ENCODE measurements at places on chromosomes 12 and 14. TPM values are rescaled to one million over a fixed set of nuclear protein-coding genes. Genes with fewer than 3 reads are reported as not detected.
A peak's percentile ranks its signal among the peaks of the same experiment; 100 is the strongest.

- no peak for DNase-seq
These were observed 53.3 kb upstream of the NR2C1 start for GRCh38 chr12:95126736-95127135.

DNA sequence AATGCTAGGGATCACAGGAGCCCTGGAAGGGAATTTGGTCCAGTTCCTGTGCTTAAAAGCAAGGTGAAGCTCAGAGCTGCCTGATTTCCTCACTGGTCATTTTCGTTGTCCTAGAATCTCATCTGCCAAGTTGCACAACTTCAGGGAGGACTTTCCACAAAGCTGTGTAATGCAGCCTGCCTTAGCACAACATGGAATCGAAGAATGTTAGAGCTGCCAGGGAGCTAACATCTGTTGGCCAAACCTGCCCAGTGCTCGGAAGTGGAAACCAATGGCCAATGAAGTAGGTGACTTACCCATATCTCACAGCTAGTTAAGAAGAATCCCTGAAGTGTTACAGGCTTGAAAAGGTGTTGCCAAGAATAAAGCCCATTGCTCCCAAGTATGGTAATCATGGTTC is 79.9 kb upstream of the SSTR1 start:
- no peak for DNase-seq

- DNase-seq, result no peak
These were observed 9.5 kb downstream of the OAS1 start for GRCh38 chr12:112916270-112916669.

DNA sequence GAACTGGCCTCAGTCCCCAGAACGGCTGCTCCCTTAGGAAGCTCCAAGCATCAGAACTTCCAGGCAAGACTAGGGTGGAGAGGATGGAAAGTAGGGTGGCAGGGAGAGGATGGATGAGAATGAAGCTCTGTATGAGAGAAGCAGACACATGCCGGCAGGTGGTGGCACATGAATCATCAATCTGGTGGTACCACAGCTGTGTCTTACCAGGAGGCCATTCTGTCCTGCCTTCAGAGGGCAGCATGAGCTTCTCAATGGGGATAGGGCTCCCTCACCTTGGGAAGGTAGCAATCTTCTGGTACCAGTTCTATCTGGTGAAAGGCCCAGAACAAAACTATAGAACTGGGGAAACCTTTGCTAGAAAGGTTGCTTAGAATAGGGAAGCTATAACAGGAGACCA is 55.4 kb upstream of the PYGL start:
- DNase-seq, result no peak

DNA sequence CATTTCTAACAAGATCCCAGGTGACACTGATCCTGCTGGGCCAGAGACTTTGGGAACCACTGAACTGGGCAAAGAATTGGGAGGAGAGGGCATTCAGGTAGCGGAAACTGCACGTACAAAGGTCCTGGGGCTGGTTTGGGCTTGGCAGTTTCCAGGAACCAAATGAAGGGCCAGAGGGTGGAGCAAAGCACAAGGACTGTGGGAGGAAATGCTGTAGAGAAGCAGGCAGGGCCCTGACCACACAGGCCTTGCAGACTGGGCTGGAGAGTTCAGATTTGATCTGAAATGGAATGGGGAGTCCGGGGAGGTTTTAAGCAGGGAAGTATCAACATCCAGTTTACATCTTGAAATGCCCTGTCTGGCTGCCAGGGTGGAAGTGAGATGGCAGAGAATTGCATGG is 195.1 kb downstream of the PHETA1 start:
- DNase-seq, result no peak

The ZDHHC17 gene
- 70.8 TPM for total RNA-seq

DNA sequence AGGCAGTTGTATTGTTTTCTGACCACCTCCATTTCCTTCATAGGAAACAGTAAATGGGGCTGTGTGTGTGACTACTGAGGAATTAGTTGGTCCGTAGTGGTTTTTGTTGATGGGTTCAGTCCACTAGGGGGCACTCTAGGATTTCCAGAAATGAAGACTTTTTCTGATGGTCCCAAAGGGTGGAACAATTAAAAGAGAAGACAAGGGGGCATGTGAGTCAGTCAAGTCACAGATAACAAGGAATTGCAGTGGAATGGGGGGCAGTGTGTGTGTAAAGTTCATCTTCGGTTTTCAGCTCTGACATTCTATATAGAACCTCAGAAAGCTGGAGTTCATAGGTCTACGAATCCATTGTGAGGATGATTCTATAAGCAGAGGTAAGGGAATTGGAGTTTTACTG is 186.6 kb upstream of the OR4E1 start:
- no peak for DNase-seq

The IFNG-AS1 gene
- 3.2 TPM for total RNA-seq

- no peak for DNase-seq
These were observed 58.0 kb downstream of the TMTC1 start for GRCh38 chr12:29725587-29726320.

The GPX2 gene
- not detected for total RNA-seq

DNA sequence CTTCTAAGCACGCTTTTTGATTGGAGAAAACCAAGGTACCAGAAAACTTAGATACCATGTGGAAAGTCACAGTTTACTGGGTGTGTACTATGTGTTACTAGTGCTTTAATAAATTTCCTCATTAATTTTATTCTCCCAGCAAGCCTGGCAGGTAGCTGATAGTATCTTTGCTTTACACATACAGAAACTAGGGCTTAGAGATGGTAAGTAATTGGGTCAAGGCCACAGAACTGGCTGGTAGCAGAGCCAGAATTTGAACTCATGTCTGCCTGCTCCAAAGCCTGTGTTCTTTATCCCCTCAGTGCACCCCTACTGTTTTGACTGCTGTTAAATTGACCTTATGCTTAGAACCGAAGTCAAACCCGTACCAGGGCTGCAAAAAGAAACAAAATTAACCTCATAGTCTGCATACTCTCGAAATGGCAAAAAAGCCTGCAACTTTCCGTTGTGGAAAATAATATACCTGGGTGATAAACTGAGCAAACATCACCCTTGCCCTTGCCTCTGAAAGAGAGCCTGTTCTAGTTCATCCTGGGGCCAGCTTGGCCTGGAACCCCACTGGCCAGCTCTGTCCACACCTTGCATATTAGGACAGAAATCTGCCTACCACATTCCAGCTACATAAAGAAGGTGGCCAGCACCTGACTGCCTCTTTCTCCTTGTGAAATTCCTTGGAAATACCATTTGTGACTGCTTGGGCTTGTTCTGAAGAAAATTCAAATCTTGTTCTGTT is 118.9 kb downstream of the ETV6 start:
- DNase-seq, result no peak

The SPTB gene
- total RNA-seq, result 0.10 TPM

DNA sequence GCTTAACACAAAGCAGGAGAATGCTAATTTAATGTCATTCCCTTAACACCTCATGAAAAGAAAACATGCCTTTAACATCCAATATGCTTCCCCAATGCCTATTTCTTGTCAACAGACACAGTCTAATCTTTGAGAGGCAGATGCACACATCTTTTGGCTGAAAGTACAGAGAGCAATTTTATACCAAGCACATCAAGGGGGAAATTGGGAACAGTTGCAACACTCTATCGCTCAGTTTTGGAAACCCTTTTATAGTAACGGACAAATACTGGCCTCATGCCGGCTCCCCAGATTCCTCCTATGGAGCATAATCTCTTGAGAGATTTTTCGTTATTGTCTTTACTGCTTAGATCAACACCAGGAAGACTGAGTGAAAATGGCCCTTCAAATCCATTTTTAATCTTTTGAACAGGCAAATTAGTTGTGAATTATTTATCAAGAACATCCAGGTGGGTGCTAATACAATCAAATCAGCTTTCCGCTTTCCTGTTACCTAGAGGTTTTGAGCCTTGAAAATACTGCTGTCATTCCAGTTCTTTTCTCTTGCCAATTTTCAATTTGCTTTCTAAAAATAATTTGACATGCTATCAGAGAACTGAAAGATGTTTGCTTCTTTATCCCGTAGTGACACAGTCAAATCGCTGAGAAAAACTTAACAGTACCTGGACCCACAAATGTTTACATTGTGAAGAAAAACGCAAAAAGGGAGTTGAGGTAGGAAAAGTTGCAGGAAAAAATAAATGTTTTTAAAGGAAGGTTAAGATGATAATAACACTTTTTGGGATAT is 60.7 kb upstream of the CAND1 start:
- no peak for DNase-seq

DNA sequence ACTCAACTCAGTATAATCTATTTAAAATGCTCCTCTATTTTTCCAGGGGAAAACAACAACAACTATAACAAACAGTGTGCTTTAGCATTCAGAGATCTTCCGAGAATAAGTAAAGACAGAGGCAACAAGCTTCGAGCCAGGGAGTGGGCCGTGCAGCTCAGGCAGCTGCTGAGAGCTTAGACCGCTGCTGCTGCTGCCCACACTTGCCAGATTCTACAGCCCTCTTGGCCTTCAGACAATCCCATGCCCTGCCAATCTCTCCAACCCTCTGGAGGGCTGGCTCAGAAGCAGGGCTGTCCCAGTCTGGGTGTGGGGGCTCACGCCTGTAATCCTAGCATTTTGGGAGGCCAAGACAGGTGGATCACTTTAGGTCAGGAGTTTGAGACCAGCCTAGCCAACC is 23.4 kb upstream of the ELK3 start:
- DNase-seq, result no peak

- peak; percentile 29 for DNase-seq
These were observed 5.0 kb upstream of the CCND2 start for GRCh38 chr12:4268329-4269181.

The CACNA1C gene
- total RNA-seq, result 0.02 TPM

GRCh38 chr12:39807043-39807442 is 187.4 kb upstream of the ABCD2 start:
- DNase-seq, result no peak

GRCh38 chr12:32462908-32463307 is 63.5 kb downstream of the FGD4 start:
- DNase-seq, result no peak

The GUCY2C gene
- total RNA-seq, result 0.32 TPM

The BEGAIN gene
- not detected for total RNA-seq

- no peak for DNase-seq
These were observed 143.6 kb downstream of the EMP1 start for GRCh38 chr12:13340149-13340548.

DNA sequence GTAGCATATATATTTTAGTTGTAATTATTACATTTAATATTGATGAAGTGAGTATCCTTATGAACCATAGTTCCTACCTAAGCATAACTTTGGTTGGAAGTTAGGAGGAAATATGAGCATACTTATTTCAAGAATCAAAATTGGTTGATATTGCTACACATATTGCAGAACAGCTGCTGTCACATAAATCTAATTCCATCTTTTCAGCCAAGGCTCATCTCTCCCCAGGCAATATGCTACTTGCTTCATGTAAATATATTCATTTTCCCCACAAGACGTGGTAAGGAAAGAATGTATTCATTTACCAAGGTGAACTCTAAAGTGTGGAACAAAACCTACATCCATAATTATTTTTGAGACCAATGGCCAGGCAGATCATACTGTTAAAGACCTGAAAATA is 62.5 kb upstream of the HIF1A start:
- DNase-seq, result no peak

DNA sequence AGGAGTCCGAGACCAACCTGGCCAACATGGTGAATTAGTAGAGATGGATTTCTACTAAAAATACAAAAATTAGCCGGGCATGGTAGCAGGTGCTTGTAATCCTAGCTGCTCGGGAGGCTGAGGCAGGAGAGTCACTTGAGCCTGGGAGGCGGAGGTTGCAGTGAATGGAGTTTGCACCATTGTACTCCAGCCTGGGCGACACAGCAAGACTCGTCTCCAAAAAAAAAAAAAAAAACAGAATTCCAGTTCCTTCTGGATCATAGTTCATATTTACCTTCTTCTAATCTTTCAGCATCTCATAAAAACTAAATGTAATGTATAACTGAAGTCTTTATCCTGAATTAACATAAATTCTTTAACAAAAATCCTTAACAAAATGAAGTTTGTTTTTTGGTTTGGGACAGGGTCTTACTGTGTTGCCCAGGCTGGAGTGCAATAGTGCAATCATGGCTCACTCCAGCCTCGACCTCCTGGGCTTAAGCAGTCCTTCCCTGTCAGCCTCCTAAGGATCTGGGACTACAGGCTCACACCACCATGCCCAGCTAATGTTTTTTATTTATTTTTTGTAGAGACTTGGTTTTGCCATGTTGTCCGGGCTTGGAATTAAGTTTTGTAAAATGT is 37.6 kb downstream of the FAM177A1 start:
- DNase-seq, result no peak

The FITM1 gene
- 2.4 TPM for total RNA-seq

The MIP gene
- not detected for total RNA-seq

The REP15 gene
- 0.35 TPM for total RNA-seq

DNA sequence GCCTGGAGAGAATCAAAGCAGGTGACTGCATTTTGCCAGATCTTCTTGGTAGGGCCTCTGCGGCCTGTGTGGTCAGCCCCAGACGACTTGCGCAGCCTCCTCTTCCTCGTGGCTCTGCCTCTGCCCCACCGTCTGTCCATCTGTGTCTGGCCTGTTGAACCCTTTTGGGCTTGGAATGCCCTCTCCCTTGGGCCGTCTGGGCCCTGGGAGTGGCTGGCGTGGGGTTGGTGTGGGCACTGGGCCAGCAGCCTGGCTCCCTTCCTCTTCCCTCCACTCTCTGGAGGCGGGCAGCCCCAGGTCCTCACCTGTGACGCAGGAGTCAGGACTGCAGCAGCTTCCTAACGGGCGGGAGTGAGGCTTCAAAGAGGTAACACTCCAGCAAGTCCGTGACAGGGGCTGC is 9.7 kb upstream of the CCDC197 start:
- no peak for DNase-seq

The SLC17A8 gene
- not detected for total RNA-seq

GRCh38 chr14:64760916-64761315 is 56.7 kb downstream of the PLEKHG3 start:
- DNase-seq, result no peak

The KRT79 gene
- total RNA-seq, result not detected

The TBX5 gene
- total RNA-seq, result not detected

The ASCL1 gene
- not detected for total RNA-seq

DNA sequence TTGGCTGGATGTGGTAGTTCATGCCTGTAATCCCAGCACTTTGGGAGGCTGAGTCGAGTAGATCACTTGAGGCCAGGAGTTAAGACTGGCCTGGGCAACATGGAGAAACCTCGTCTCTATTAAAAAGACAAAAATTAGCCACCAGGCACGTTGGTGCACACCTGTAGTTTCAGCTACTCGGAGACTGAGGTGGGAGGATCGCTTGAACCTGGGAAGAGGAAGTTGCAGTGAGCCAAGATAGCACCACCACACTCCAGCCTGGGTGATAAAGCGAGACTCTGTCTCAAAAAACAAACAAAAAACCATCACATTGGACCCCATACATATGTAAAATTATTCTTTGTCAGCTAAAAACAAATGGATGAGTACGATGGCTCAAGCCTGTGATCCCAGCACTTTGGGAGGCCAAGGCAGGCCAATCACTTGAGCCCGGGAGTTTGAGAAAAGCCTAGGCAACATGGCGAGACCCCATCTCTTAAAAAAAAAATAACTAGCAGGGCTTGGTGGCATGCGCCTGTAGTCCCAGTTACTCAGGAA is 43.9 kb downstream of the LIMA1 start:
- no peak for DNase-seq

All from activated B cell treated with CpG ODN at 0.5 μM for 24 hours (primary cell).